Right renal pelvis (tissue), 4 donors: ENCODE measurements at places on chromosomes 6 and 20. TPM values are rescaled to one million over a fixed set of nuclear protein-coding genes. Genes with fewer than 3 reads are reported as not detected.

GRCh38 chr6:150687508-150687907 is 87.8 kb downstream of the PLEKHG1 start:
- no peak for DNase-seq

DNA sequence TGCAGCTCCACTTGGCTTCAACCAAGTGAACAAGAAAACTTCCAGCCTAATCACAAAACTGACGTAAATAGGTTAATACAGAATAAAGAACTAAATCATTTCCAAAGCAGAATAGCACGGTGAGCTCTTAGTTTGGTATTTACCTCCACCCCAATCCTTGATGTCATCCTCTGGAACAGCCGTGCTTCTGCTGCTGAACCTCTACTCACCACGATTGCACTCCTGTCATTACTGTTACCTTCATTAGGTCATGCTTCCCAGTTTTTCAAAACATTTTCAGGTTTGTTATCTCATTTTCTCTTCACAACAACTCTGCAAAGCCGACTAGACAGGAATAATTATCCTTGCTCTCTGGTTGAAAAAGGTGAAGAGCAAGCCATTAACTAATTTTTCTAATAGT is 15.6 kb upstream of the PLEKHG1 start:
- DNase-seq, result no peak

DNA sequence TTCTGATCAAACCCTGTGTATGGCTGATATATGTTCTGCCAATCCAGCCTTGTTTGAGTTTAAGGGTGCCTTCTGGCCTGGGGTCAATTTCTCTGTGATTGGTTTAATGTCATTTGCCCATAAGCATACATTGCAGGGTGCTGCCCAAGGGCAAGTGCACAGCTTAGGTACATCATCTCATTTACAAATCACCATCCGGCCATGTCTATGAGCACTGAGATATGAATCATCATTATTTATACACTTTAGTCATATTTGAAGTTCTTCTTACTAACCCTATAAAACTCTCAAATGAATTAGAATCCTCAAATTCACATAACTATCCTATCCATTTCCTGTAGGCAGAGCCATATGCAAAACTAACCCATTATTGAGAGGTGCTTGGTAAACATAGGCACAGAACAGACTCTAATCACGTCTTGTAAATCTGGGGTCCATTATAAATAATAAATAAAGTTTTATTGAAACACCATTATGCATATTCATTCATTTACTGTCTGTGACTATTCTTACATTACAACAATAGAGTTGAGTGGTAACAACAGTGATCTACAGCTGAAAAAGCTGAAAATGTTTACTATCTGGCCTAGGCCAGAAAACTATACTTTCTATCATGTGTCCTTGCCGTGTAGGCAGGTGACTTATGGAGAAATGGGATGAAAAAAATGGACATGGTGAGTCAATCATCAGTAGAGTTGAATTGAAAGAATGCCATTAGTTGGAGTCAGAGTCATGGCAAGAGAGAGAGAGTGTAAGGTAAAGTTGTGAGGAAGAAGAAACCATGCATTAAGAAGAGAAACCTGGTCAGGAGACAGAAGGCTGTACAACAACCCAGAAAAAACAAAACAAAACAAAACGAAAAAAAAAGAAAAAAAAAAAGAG is 25.0 kb downstream of the KCNQ5 start:
- DNase-seq, result no peak

- no peak for DNase-seq
These were observed 79.3 kb upstream of the NAA20 start for GRCh38 chr20:19937651-19938420.

GRCh38 chr6:31558631-31559500 is 11.5 kb downstream of the NFKBIL1 start:
- no peak for DNase-seq

DNA sequence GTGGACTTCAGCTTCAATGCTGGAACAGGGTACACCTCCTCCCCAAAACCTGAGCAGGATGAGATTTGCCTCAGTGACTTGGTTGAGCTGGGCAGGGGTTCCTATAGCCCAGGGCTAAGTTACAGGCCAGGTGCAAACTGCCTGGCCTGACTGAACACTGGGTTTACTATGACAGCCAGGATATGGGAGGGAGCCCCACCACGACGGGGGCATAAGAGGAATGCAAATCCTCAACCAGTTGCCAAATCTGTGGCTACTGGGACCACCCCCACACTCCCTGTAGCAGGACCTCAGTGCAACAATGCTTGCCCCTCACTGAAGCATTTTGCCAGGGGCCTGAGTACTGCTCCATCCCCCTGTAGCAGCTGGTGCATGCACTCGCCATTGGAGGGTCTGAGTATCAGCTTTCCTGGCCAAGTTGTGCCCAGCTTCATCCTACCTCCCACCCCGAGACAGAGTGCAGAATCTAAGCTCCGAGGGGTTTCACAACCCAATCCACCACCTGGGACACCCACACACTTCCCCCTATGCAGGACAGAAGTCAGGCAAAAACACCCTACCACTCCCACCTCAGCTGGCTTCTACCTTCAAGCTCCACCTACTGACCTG is 27.6 kb downstream of the TREML4 start:
- DNase-seq, result no peak

- DNase-seq, result no peak
These were observed 75.2 kb downstream of the DST start for GRCh38 chr6:56567501-56567900.

DNA sequence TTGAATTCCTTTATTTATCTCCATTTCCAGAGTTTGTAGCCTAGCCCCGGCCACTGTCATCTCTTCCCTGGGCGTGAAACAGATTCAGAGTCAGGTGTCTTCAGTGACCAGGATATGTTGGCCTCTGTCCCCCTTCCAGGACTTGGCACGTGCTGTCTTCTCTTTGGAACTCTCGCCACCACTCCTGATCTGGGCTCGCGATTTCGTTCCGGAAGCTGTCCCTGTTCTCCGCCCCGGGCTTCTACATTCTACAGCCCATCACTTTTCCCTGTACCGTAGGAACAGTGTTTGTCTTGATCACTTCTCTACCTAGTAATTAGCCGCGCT is 739 bp downstream of the GSS start:
- DNase-seq, result no peak

RXRB gene
- 53.7 TPM for polyA plus RNA-seq

ARMC12 gene
- polyA plus RNA-seq, result 1.1 TPM

HLA-DPB1 gene
- 24.2 TPM for polyA plus RNA-seq

TCP11 gene
- polyA plus RNA-seq, result 2.2 TPM
